ENCODE measurements at places on chromosomes 4 and X. TPM values are rescaled to one million over a fixed set of nuclear protein-coding genes. Genes with fewer than 3 reads are reported as not detected.

Gene PASD1
- total RNA-seq: not detected

Gene HEPH
- total RNA-seq: 17.3 TPM

Gene PRSS12
- 14.6 TPM for total RNA-seq

Gene MAGEB2
- total RNA-seq: not detected

Gene ITM2A
- 0.58 TPM for total RNA-seq

Gene ESX1
- not detected for total RNA-seq

Gene ARHGAP36
- total RNA-seq: not detected

Gene GAGE12H
- not detected for total RNA-seq

Gene ING2
- 12.7 TPM for total RNA-seq

Gene GAGE13
- total RNA-seq: not detected

Gene MPP1
- 42.9 TPM for total RNA-seq

Gene TLR1
- 1.4 TPM for total RNA-seq

Gene RAB33A
- 15.2 TPM for total RNA-seq

Gene AKAP14
- not detected for total RNA-seq

Gene OCRL
- total RNA-seq: 20.9 TPM

Gene GSX2
- total RNA-seq: under 0.01 TPM

Gene H2BW2
- not detected for total RNA-seq

Gene ITGB1BP2
- 1.2 TPM for total RNA-seq

Gene ARHGAP24
- total RNA-seq: 42.6 TPM

Gene SNX12
- total RNA-seq: 62.9 TPM

Gene DCK
- 28.6 TPM for total RNA-seq

Gene TKTL2
- total RNA-seq: not detected

Gene SSX4B
- not detected for total RNA-seq

Gene FAAH2
- total RNA-seq: not detected

Gene FHDC1
- total RNA-seq: under 0.01 TPM

Gene HTN3
- total RNA-seq: not detected

Gene NOX1
- total RNA-seq: not detected

Gene GPR173
- 2.0 TPM for total RNA-seq

Gene ZCCHC18
- 0.19 TPM for total RNA-seq

Gene KIAA0232
- total RNA-seq: 17.8 TPM

Gene SHOX
- total RNA-seq: not detected

Gene CFAP97
- 45.9 TPM for total RNA-seq

Gene JAKMIP1
- not detected for total RNA-seq

Gene USP27X
- 2.5 TPM for total RNA-seq

Gene FGF16
- 1.3 TPM for total RNA-seq

Gene IL21
- not detected for total RNA-seq

Gene ADH7
- total RNA-seq: not detected

Gene CXXC4
- total RNA-seq: under 0.01 TPM

Gene LONRF3
- 0.19 TPM for total RNA-seq

Gene PPP2R2C
- total RNA-seq: not detected

Gene HERC5
- 5.1 TPM for total RNA-seq

Gene MTNR1A
- total RNA-seq: not detected

Gene DACH2
- under 0.01 TPM for total RNA-seq

Gene CTAG1A
- total RNA-seq: not detected

Gene PABPC5
- 2.5 TPM for total RNA-seq

Gene MAGEB17
- not detected for total RNA-seq

Gene N4BP2
- 2.5 TPM for total RNA-seq

Gene AFP
- 0.38 TPM for total RNA-seq

Gene USP51
- 1.2 TPM for total RNA-seq

Gene SPATA4
- total RNA-seq: 0.28 TPM

Gene HMX1
- total RNA-seq: not detected

Gene MEPE
- not detected for total RNA-seq

Gene UGT2B17
- total RNA-seq: not detected

Gene TMEM164
- 13.2 TPM for total RNA-seq

Gene CDKL2
- total RNA-seq: under 0.01 TPM

Gene SPANXB1
- total RNA-seq: not detected

Gene SYAP1
- 53.8 TPM for total RNA-seq

Gene TRO
- 10.2 TPM for total RNA-seq

Gene ASB5
- total RNA-seq: under 0.01 TPM

Measured in regular cardiac myocyte (primary cell).